Hepatocyte (in vitro differentiated cells): ENCODE measurements at places on chromosomes 4 and X. TPM values are rescaled to one million over a fixed set of nuclear protein-coding genes. Genes with fewer than 3 reads are reported as not detected.

DNA sequence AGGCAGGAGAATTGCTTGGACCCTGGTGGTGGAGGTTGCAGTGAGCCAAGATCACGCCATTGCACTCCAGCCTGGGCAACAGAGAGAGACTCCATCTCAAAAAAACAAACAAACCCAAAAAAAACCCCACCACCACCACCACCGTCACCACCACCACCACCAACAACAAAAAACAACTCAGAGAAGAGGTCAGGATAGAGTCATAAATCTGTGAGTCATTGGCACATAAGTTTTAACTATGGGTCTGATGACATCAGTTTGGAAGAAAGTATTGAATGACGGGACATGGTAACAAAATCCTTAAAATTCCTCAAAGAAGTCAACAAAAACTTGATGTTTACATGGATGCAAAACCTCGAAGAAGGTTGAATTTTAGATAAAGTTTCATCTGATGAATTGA, 288.0 kb upstream of the SFRP2 start:
- no peak for DNase-seq

GRCh38 chr4:58767598-58767997, 1657.4 kb upstream of the IGFBP7 start:
- no peak for DNase-seq

- peak; percentile 23 for DNase-seq
These were observed 6.4 kb upstream of the SMIM9 start for GRCh38 chrX:154840856-154841255.

- no peak for DNase-seq
These were observed 87.7 kb upstream of the WWC2 start for GRCh38 chr4:183011213-183011907.

- no peak for DNase-seq
These were observed 9.9 kb downstream of the ANAPC4 start for GRCh38 chr4:25386926-25387325.

DNA sequence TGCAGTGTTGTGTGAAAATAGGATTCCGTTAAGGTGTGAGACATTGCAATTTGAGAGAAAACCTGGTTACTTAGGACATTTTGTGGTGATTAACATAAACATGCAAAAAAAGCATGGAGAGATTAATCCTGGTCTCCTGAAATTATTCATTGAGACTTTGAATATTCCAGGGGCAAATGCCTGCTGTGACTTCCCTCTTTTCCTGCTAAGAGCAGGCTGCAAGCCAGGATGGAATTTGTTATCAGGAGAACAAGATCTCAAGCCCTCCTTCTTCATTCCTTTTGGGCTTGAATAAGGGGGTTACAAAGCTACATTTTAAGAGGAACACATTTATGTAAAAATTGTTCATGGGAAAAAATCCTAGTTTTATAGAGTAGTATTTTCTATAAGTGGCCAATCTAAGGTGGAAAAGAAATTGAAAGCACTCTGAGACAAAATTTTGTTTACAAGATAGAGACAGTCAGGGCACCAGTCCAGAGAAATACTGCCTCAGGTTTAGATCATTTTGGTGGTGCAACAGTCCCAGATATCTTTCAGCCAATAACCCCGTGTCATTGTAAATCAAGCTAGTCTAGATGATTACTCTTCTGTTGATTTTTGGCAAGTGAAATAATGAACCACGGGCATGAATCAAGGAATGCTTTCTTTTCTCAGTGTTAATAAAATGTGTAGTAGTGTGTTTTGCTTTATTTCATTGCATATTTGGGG, 1528.3 kb upstream of the AGA start:
- no peak for DNase-seq

DNA sequence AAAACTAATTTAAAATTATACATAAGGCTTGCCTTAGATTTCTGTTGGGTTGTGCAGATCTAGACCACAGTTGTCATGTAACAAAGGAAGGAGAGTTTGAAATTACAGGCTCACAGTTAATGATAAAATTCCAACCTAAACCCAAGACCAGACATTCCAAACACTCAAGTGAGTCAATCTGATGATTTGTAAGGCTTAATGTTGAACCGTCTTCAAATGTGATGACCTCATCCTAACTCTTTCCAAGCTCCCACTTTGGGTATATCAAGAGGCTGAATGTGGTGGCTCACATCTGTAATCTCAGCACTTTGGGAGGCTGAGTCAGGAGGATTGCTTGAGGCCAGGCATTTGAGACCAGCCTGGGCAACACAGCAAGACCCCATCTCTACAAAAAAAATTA, 149.2 kb downstream of the TBL1X start:
- no peak for DNase-seq

- no peak for DNase-seq
These were observed 214.0 kb downstream of the FBXW7 start for GRCh38 chr4:152321923-152322322.

DNA sequence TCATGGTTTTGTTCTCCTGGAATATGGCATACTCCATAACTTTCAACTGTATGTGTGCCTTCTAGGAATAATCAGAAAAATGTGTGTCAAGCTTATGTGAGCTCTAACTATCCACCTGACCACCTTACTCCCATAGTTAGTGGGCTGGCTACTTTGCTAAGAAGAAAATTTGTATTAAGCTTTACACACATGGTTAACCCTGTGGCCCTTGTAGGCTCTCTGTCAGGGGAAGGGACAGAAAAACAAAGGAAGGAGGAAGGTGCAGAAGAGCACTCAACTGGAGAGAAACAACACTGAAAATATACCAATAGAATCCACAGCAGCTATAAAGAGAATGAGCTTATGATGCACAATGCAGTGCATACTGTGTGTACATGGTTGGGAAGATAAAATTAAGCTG, 84.6 kb downstream of the PPP3CA start:
- no peak for DNase-seq

GRCh38 chrX:15274946-15275345, 5.1 kb upstream of the ASB9 start:
- no peak for DNase-seq

GRCh38 chrX:133838761-133839676, 146.4 kb downstream of the GPC3 start:
- peak; percentile 56 for DNase-seq

DNA sequence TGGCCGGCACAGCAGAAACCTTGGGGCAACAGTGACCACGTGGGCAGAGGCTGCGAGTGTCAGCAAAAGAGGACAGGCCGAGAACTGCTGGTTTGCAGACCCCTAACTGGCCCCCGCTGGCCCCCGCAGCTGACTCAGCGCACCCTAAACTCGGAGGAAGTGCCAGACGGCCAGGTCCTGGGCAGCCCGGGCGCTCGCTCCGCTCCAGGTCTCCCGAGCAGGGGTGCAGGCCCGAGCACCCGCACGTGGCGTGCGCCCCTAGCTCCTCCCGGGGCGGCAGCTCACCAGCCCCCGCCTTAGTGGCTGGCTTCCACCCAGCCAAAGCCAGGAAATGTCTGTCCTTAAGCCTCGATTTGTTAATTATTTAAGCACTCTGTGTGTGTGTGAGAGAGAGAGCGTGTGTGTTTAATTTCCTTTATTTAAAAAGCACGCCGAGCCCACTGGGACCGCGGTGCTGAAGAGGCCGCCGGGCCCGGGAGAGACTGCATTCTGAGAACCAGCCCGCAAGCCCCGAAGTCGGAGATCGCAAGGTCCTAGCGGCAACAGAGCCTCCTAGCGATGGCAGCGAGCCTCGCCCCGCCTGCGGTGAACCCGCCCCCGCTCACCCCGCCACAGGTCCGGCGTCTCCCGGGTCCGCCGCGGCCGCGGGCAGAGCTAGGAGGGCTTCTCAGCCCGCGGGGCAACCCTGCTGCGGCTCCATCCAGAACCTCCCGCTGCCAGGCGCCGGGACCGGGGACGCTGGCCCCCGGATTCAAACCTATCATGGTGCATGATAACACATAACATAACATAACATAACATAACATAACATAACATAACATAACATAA, 45.9 kb upstream of the CDKN2AIP start:
- peak; percentile 88 for DNase-seq

DNA sequence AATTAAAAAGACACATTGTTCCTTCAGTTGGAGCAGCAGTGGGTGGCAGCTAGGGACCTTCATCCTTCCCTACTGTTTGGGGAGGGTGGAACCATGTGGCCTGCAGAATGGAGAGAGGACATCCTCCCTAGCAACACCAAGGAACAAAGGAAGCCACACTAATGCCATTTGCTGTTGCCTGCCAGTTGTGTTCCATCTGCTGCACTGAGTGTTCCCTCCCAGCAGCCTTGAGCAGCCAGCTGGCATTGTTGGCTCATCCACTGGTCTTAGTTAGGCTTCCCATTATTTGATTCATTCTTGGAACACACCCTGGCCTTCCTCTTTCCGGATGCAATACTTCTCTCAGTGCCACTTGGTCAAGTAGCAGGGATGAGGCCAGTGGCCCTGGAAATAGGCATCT, 25.0 kb upstream of the HMGB3 start:
- no peak for DNase-seq

Gene MCF2
- not detected in 2 replicates for polyA plus RNA-seq

Gene PAK3
- 2.9 and 4.1 TPM in 2 replicates for polyA plus RNA-seq

Gene CT45A5
- not detected in 2 replicates for polyA plus RNA-seq

Gene CDKL2
- polyA plus RNA-seq: 0.64 and 1.9 TPM in 2 replicates

Gene RHOH
- not detected in 2 replicates for polyA plus RNA-seq

Gene SPIN2A
- 1.8 and 3.0 TPM in 2 replicates for polyA plus RNA-seq

Gene TREX2
- 0.81 and 1.3 TPM in 2 replicates for polyA plus RNA-seq

Gene SMIM31
- 0.23 and 0.51 TPM in 2 replicates for polyA plus RNA-seq

Gene UGT2B10
- 2.6 and 3.6 TPM in 2 replicates for polyA plus RNA-seq
